Stimulated activated CD4-positive, alpha-beta T cell treated with anti-CD3 and anti-CD28 coated beads, Interleukin-1b, Interleukin-23, amount 100 ng/mL, for 1 hour (primary cell): ENCODE measurements at places on chromosomes 16 and 17.

DNA sequence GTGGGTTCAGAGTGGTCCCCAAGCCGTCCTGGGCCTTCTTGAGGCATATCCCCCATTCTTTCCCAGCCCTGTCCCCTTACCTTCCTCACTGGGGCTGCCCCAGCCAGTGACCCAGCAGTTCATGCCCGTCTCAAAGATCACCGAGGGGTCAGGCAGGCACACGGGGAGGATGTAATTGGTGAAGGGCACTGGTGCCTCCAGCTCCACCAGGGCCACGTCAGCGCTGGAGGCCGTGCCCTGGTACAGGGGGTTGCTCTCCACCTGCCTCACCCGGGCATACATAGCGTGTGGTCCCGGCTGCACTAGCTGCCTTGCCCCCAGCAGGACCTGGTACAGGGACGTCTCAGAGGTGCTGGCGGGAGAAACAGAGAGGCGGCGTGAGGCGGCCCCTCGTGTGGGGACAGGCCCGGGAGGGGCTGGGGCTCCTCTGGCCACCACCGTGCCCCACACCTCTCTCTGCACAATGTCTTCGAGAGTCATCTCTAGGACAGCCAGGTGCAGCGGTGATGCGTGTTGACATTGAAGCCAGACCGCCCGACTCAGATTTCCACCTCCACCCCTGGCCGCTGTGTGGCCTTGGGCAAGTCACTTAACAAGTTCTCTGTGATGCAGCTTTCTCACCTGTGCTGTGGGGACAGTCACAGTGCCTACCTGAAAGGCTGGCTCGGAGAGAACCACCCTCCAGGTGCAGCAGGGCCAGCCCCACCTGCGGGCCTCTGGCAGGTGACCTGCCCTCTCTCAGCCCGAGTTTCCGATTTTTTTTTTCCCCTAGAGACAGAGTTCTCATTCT lies 5.8 kb downstream of the PRSS27 start:
- DNase-seq = no peak

GRCh38 chr17:78255953-78256706 lies 24.7 kb downstream of the TMEM235 start:
- DNase-seq = no peak

- no peak for DNase-seq
Observed at GRCh38 chr17:1125788-1126145, 54.0 kb downstream of the ABR start.

GRCh38 chr17:77466140-77466539 lies 325.4 kb downstream of the SEC14L1 start:
- no peak for DNase-seq

GRCh38 chr17:80845069-80845862 lies 146.4 kb upstream of the CHMP6 start:
- no peak for DNase-seq

DNA sequence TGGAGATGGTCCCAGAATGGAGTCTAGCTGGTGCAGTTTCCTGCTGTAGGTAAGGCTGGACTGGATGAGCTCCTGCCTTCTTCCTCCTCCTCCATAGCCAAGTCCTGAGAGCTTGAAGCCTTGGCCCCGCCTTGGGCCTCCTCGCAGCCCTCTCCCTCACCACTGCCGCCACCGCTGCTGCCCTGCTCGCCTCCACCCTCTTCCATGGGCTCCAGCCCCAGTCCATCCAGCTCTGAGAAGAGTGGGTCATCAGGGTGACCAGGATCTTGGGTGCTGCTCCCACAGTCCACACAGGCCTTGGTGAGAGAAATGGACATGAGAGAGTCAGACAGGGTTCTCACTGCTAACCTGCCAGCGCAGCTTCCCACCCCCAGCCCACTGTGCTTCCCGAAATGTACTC lies 11.2 kb downstream of the PER1 start:
- DNase-seq = no peak

DNA sequence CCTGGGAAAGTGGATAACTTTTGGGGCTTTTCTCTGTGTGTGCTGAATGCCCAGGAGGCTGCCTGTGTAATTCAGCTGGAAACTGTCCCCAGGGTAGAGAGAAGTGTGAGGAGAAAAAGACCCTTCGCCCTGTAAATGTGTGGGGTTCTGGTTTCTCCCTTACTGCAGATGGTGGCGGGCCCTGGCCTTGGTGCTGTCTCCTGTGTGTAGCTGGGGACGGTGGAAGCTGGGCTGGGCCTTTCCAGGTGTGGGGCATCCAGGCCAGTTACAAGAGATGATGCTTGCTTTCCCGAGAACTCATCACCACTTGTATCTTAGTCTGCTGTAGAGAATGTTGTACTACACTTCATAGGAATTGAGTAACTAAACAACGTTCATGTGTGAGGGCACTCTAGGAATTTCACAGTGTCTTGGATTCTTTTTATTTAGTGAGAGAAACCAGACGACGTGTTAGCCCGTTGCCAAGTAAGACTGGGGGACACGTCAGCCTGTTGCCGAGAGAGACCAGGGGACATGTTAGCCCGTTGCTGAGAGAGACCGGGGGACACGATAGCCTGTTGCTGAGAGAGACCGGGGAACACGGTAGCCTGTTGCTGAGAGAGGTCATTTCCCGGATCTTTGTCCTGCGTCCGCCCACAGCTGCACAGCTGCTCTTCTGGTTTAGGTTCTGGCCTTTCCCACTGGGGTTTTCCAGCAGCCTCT lies 43.1 kb downstream of the TBCD start:
- no peak for DNase-seq

DNA sequence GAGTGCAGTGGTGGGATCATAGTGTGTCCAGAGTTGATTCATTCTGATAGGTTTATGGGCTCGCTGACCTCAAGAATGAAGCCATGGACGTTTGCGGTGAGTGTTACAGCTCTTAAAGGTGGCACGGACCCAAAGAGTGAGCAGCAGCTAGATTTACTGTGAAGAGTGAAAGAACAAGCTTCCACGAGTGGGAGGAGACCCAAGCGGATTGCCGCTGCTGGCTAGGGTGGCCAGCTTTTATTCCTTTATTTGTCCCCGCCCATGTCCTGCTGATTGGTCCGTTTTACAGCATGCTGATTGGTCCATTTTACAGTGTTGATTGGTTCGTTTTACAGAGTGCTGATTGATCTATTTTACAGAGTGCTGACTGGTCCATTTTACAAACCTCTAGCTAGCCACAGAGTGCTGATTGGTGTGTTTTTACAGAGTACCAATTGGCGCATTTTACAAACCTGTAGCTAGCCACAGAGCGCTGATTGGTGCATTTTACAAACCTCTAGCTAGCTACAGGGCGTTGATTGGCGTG lies 17.5 kb downstream of the CACNG4 start:
- DNase-seq = no peak

DNA sequence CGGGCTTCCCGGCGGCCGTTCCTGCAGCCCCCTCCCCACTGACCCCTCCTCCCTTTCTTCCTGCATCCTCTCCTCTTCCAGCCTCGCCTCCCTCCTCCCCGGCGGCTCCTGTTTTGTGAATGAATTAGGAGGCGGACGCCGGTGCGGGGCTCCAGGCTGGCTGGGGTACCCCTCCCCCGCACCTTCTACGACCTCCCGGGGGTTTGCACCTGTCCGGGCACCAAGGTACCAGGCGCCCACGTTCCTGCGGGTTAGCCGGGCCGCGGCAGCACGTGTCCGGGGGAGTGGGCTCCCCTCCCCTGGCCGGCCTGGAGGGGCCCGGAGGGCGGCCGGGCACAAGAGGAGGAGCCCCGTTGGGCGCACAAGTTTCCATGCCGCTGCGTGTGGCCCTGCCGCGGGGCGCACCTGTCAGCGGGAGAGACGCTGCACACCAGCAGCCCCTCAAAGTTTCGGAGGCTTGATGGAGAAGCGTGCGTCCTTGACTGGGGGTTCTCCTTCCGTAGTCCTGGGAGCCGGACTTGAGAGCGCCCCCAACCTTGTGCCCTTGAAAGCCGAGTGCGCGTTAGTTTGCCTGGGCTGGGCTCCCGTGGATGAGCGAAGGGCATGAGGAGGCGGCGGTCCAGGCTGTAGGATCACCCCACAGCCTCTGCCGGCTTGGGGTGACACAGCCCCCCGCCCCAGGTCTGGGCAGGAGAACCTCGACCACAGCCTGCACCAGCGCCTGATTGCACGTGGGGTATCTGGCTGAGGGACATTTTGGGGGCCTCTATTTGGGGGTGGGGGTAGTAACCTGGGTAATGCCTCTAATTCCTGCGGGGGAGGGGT lies 1.2 kb downstream of the HAS3 start:
- no peak for DNase-seq

DNA sequence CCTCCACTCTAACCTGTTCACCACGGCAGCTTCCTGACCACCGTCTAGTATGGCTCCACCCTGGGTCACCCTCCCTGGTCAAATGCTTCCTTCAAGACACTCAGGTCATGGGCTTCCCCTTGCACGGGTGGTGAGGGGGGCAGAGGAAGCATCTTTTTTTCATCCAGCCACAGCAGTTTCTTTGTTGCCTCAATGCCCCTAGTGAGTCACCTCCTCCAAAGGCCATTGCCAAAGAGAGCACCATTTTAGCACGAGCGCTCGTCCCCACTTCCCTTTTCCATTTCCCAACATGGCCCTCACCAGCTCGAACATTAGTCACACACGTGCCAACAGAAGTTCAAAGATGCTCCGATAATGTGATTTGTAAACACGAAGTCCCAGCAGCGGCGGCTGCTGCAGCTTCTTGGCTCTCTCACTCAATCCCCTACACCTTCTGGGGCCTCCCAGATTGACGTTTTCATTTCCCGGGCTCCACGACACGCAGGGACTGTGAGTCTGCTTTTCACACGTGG lies 134.6 kb downstream of the GAS7 start:
- no peak for DNase-seq

GRCh38 chr17:50035421-50035879 lies 20.5 kb upstream of the ITGA3 start:
- DNase-seq = no peak

GRCh38 chr17:35432176-35433074 lies at the start of gene SLFN12:
Gene SLFN12 (minus strand): TSS chr17:35432500. CDS start chr17:35423028, 9,472 bp downstream.
- no peak for DNase-seq
